H4 (cell line): ENCODE measurements at places on chromosomes 1 and 21. TPM values are rescaled to one million over a fixed set of nuclear protein-coding genes. Genes with fewer than 3 reads are reported as not detected.

DNA sequence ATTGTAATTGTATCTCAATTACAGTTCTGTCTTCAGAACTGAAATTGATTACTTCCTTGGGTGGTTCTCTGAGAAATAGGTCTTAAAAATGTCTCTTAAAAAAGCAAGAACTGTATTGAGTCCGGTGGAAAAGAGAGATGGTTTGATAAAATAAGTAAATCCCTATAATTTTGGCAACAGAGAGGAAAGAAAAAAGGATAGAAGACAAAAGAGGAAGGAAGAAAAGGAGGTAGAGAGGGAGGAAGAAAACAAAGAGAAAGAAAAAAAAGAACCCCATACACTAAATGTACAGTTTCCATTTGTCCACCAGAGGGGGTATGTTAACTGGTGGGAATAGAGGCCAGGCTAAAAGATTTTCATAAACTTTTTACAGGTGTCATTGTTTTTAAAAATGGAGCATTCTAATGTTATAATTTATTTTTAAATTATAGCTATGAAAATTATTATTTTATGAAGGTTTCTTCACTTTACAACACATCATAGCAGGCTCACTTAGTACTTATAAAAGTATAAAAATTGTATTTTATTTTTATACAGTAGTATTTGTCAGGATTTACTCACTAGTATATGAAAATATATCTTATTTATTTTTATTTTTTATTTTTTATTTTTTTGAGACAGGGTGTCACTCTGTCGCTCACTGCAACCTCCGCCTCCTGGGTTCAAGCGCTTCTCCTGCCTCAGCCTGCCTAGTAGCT lies 2.1 kb upstream of the UBE2T start:
- DNase-seq = peak; percentile 47

The LCE6A gene
- not detected in 2 replicates for total RNA-seq

The ADAMTSL4 gene
- 0.80 and 1.1 TPM in 2 replicates for total RNA-seq

DNA sequence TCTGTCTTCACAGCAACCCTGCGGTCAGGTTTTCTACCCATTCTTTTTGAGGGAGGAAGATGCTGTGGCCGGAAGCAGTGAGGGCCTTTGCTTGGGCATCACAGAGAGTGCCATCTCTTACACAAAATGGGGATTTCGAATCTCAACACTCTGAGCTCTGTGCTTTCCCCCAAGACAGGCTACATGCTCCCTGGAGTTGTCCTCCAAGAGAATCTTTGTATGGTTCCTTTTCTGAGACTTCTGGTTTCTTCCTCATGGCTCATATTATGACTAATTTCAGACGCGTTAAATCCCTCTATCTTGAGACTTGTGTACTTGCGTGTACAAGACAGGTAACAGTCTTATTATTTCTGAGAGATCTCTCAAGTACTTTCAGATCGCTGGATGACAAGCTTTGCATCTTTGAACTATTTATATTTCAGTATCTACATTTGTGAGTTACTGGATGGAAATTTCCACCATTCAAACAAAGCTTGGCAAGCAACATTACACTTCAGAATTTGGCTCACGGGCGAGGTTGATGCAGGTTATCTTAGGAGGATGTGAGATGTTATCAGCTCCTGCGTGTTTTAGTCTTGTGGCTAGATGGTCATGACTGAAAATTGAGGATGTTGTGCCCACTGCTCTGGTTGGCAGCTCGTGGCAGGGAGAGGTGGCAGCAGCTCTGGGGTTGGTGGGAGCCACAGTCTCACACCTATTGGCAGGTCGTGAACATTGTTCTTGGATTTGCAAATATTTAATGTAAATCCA lies 19.4 kb downstream of the ABCG1 start:
- no peak for DNase-seq

DNA sequence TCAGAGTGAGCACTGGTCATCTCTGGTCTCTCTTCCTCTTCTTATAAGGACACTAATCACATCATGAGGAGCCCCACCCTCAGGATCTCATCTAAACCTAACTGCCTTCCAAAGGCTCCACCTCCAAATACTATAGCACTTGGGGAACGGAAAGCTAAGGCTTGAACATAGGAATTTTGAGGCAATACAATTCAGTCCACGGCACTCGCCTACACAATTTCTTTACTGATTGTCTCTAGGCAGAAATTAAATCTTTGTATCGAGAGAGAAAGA lies 127.3 kb downstream of the RERE start:
- no peak for DNase-seq

The CFHR3 gene
- not detected in 2 replicates for total RNA-seq

GRCh38 chr1:204684571-204685235 lies 835 bp downstream of the LRRN2 start:
- DNase-seq = no peak

DNA sequence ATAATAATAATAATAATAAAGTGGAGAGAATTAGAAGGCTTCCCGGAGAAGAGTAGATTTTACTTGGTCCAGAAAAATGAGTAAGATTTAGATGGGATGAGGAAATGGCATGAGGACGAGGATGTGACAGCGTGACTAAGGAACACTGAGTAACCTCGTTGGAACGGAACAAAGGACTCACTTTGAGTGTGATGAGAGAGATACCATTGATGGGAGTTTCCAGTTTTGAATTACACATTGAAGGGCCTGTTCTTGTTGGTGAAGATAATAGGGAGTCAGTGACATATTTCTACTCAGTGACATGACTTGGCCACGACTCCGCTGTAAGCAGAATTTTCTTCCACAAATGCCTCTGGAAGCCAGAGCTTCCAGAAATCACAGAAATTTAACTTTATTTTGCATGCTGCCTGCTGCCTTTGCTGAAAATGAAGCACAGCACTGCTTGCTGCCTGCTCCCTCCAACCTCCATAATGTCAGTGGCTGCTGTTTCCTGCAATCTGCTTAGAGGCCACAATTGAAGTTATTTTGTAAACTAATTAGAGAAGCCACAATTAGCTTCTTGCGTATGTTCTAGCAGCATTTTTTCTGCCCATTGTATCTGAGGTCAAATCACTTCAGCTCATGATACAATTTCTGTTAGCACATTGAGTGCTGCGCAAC lies 33.7 kb upstream of the FBXO28 start:
- peak; percentile 19 for DNase-seq

The ARHGAP29 gene
- 3.6 and 4.2 TPM in 2 replicates for total RNA-seq

The VWA5B1 gene
- not detected in 2 replicates for total RNA-seq
